ENCODE measurements at places on chromosomes 11 and 22. TPM values are rescaled to one million over a fixed set of nuclear protein-coding genes. Genes with fewer than 3 reads are reported as not detected.

Gene MN1
- total RNA-seq: 5.5 TPM

- no peak for DNase-seq
Measured at GRCh38 chr11:698493-699115, 3.0 kb downstream of the TMEM80 start.

GRCh38 chr11:84819537-84819936 is 807.6 kb downstream of the DLG2 start:
- DNase-seq: no peak

GRCh38 chr11:12540913-12541582 is 133.2 kb upstream of the TEAD1 start:
- no peak for DNase-seq

DNA sequence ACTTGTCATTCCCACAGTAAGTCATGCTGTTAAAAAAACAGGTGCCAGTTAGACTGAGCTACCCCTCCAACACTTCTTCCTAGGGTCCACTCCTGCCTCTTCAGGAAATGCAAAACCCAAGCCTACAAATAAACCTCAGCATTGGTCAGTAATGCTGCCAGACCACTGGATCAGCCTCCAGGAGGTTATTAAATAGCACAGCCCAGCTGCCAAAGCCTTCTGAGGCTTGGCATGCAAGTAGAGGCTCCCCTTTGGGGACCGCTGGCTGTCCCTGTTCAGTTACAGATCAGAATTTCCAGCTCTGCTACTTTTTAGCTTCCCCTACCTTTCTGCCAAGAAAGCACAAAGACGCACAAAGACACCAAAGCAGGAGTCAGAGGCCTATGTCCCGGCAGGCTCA is 33.3 kb downstream of the ABTB2 start:
- DNase-seq: no peak

GRCh38 chr11:109363682-109364081 is 58.3 kb upstream of the C11orf87 start:
- DNase-seq: no peak

DNA sequence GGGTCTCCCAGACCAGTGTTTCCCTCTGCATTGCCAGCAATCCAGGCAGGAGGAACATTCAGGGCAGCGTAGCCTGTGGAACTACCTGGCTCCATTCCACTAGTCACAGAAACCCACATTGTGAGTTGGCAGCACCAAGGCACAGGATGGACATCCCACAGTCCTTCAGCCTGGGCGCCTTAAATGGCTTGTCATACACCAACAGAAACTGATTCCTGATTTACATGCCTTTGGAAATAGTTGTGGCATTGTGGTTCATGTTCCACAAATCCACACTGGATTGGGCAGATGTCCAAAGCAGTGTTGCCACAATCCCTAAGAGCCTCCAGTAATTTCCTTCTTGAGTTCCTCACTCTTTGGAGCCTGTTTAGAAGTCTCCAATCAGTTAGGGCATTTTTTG is 225.6 kb downstream of the BLID start:
- DNase-seq: no peak

Data from progenitor cell of endocrine pancreas (in vitro differentiated cells).